Neural crest cell (in vitro differentiated cells): ENCODE measurements at places on chromosomes 11 and 22. TPM values are rescaled to one million over a fixed set of nuclear protein-coding genes. Genes with fewer than 3 reads are reported as not detected.

GRCh38 chr11:96260067-96260511 lies 82.9 kb downstream of the MAML2 start:
- peaks cover 3% of the 10 kb centered on the region for H3K36me3 ChIP-seq
- H3K27me3 ChIP-seq, result no peaks in the 10 kb centered on the region
- DNase-seq, result no peak
- H3K27ac ChIP-seq, result no peak overlapping the region

- DNase-seq, result no peak
- peaks cover 48% of the 10 kb centered on the region for H3K4me1 ChIP-seq
- peak overlapping the region; percentile 81 for H3K4me3 ChIP-seq
Measured at GRCh38 chr11:62604460-62605120, 2.9 kb upstream of the MTA2 start.

DNA sequence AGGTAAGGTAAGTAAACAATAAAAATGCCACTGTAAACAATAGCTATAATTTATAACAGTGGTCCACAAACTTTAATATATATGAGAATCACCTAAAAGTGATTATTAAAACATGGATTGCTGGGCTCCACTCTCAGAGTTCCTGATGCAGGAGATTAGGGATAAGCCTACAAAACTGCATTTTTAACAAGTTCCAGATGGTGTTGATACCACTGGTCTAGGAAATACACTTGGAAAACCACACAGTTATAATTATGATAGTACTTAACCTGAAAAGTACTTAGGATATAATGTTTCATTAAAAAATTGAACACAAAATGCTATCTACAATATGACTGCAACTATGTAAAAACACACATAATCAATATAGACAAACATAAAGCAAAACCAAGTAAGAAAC lies 20.4 kb downstream of the FCHSD2 start:
- no peak overlapping the region for H3K4me3 ChIP-seq
- peaks cover 11% of the 10 kb centered on the region for H3K36me3 ChIP-seq
- H3K4me1 ChIP-seq, result no peaks in the 10 kb centered on the region
- no peak overlapping the region for H3K27ac ChIP-seq
- no peak for DNase-seq

Gene DKK3
- 17.6 and 21.0 TPM in 2 replicates for total RNA-seq

- peaks cover 4% of the 10 kb centered on the region for H3K36me3 ChIP-seq
- no peaks in the 10 kb centered on the region for H3K27me3 ChIP-seq
- H3K4me1 ChIP-seq, result peaks cover 28% of the 10 kb centered on the region
- H3K27ac ChIP-seq, result no peak overlapping the region
- H3K4me3 ChIP-seq, result no peak overlapping the region
- DNase-seq, result peak; percentile 49
Measured at GRCh38 chr11:129117595-129118350, 74.4 kb downstream of the ARHGAP32 start.

Gene MRPL48
- total RNA-seq, result 51.4 and 53.5 TPM in 2 replicates

DNA sequence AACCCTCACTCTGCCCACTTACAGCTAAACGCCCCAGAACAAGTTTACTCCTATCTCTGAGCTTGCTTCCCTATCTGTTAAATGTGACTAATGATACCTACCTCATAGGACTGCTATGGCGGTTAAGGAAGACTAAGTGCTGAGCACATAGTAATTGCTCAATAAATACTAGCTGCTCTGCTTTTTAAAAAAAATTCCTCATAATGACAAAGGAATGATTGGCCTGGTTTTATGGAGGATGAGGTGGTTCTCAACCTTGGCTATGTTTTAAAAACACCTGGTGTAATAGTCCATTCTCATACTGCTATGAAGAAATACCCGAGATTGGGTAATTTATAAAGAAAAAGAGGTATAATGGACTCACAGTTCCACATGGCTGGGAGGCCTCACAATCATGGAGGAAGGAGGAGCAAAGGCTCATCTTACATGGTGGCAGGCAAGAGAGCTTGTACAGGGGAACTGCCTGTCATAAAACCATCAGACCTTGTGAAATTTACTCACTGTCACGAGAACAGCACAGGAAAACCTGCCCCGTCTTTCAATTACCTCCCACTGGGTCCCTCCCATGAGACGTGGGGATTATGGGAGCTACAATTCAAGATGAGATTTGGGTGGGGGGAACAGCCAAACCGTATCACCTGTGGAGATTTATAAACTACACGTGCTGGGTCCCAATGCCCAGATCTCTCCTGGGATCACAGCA lies 127.2 kb upstream of the SYT13 start:
- H3K27me3 ChIP-seq, result peaks cover 43% of the 10 kb centered on the region
- H3K36me3 ChIP-seq, result no peaks in the 10 kb centered on the region
- no peak overlapping the region for H3K27ac ChIP-seq

Gene ENTHD1
- not detected in 2 replicates for total RNA-seq

- no peaks in the 10 kb centered on the region for H3K36me3 ChIP-seq
- H3K27ac ChIP-seq, result peak overlapping the region; percentile 79
- DNase-seq, result no peak
- H3K4me1 ChIP-seq, result peaks cover 30% of the 10 kb centered on the region
Measured at GRCh38 chr11:14417617-14418374, 58.8 kb upstream of the RRAS2 start.

- H3K36me3 ChIP-seq, result no peaks in the 10 kb centered on the region
- H3K4me1 ChIP-seq, result peaks cover 11% of the 10 kb centered on the region
- no peak for DNase-seq
- H3K27me3 ChIP-seq, result no peaks in the 10 kb centered on the region
Measured at GRCh38 chr11:112589155-112589554, 328.5 kb upstream of the PLET1 start.

- no peak overlapping the region for H3K27ac ChIP-seq
- peaks cover 27% of the 10 kb centered on the region for H3K27me3 ChIP-seq
- H3K4me1 ChIP-seq, result no peaks in the 10 kb centered on the region
- H3K36me3 ChIP-seq, result peaks cover 3% of the 10 kb centered on the region
Measured at GRCh38 chr11:44016546-44017442, 31.0 kb upstream of the ACCSL start.

Gene OR4A5
- total RNA-seq, result not detected in 2 replicates

DNA sequence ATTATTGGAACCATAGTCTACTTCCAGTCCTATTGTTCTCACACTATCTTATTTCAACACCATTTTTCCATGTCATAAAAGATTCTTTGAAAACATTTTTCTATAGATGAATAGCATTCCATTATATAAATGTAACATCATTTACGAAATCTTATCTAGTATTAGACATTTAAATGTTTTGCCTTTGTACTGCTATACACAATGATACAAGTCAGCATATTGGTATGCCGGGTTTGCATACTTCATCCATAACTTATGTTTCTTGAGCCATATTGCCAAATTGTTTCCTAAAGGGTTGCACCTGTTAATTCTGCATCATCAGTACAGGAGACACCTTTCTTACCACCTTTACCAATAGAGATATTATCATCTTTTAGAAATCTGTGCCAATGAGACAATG lies 68.2 kb downstream of the SYT13 start:
- no peak overlapping the region for H3K4me3 ChIP-seq
- no peaks in the 10 kb centered on the region for H3K4me1 ChIP-seq
- H3K36me3 ChIP-seq, result peaks cover 7% of the 10 kb centered on the region
- DNase-seq, result no peak
- H3K27ac ChIP-seq, result no peak overlapping the region

GRCh38 chr11:94147433-94147845 lies 18.8 kb downstream of the PANX1 start:
- H3K27me3 ChIP-seq, result no peaks in the 10 kb centered on the region
- no peaks in the 10 kb centered on the region for H3K36me3 ChIP-seq
- DNase-seq, result no peak
- H3K4me3 ChIP-seq, result no peak overlapping the region
- no peak overlapping the region for H3K27ac ChIP-seq
- peaks cover 60% of the 10 kb centered on the region for H3K4me1 ChIP-seq

Gene TIMP3
- 20.7 and 21.6 TPM in 2 replicates for total RNA-seq

DNA sequence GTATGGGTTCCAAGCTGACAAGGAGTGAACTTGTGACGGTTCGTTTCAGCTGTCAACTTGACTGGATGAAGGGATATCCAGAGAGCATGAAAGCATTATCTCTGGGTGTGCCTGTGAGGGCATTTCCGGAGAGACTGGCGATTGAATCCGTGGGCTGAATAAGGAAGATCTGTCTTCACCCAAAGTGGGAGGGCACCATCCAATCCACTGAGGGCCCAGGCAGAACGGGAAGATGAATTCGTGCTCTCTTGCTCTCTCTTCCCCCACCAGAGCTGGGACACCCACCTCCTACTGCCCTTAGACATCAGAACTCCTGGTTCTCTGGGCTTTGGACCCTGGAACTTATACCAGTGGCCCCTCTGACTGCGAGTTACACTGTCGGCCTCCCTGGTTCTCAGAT lies 15.5 kb upstream of the CD81 start:
- H3K4me3 ChIP-seq, result no peak overlapping the region
- no peak overlapping the region for H3K27ac ChIP-seq
- no peaks in the 10 kb centered on the region for H3K4me1 ChIP-seq
- H3K36me3 ChIP-seq, result no peaks in the 10 kb centered on the region

- peak overlapping the region; percentile 90 for H3K27ac ChIP-seq
- no peaks in the 10 kb centered on the region for H3K27me3 ChIP-seq
- no peak overlapping the region for H3K4me3 ChIP-seq
- peaks cover 7% of the 10 kb centered on the region for H3K4me1 ChIP-seq
- no peak for DNase-seq
- no peaks in the 10 kb centered on the region for H3K36me3 ChIP-seq
Measured at GRCh38 chr22:23496445-23496833, 83.7 kb downstream of the IGLL1 start.

DNA sequence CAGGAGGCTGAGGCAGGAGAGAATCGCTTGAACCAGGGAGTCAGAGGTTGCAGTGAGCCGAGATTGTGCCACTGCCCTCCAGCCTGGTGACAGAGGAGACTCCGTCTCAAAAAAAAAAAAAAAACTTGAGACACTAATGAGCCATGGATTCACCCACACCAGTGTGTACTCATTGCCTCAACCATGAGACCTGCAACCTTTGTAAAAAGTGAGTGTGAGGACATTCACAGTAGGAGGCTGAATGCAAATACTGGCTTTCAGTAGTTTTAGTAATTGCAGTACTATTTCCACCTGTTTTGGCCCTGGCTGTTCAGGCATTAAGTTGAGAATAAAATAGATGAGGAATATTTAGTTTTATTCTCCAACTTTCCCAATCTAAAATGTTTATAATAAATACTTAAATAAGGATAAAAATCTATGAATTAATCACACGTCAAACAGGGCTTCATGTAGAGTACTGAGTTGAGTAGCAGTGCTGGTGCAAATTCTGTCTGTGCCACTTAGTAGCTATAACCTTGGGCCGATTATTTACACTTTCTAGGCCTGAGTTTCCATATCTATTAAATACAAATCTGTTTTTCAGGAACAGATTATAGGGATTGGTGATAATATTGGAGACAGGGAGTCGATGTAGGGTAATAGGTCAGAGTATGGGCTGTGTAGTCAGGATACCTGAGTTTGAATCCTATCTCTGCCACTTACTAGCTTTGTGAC lies 72.8 kb downstream of the PPP2R1B start:
- H3K4me1 ChIP-seq, result peaks cover 47% of the 10 kb centered on the region
- peaks cover 2% of the 10 kb centered on the region for H3K36me3 ChIP-seq
- H3K4me3 ChIP-seq, result no peak overlapping the region
- DNase-seq, result no peak

- DNase-seq, result no peak
- no peak overlapping the region for H3K4me3 ChIP-seq
- H3K4me1 ChIP-seq, result no peaks in the 10 kb centered on the region
- peaks cover 5% of the 10 kb centered on the region for H3K36me3 ChIP-seq
Measured at GRCh38 chr22:46362934-46363515, 27.5 kb downstream of the TRMU start.

DNA sequence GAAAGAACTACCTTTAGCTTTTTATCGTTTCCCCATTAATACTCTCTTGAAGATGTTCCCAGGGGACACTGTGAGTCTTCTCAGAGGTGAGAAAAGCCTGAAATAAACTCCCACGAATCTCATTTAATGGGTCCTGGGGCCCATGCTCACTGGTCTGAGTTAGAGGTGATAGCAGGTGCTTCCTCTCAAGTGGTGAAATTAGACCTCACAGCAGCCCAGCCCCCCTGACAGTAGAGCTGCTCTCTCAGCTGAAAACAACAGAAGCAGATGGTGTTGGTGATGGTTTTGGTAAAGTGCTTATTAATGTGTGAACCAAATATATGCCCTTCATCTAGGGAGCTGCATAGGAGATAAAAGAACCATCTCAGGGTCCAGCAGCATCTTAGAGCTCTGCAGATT lies 76.8 kb upstream of the VPREB1 start:
- DNase-seq, result no peak
- no peak overlapping the region for H3K27ac ChIP-seq
- H3K36me3 ChIP-seq, result no peaks in the 10 kb centered on the region
- no peaks in the 10 kb centered on the region for H3K4me1 ChIP-seq

DNA sequence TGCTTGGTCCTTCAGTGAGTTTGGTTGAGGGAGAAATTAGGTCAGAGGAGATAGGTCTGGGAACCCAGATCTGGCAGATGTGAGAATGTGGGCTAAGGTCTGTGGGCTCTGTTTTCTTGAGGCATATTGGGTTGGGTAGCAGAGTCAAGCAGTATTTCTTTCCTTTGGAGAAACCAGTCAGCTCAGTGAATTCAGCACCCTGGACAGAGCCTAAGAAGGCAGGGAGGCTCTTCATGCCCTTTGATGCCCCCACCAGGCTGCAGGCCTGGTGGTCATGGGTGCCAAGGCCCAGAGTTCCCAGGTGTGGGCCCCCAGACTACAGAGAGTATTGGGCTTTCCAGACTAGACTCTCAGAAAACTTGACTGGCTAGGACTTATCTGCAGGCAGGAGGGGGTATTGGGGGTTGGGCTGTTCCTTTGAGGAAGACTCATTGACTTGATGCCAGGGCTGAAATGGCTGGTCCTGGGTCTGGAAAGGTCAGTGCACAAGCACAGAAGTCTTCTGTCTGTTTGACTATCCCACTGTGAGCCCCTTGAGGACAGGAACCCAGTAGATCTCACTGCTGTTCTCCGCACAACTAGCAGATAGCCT lies 45.3 kb upstream of the NECTIN1 start:
- no peaks in the 10 kb centered on the region for H3K36me3 ChIP-seq
- no peak overlapping the region for H3K4me3 ChIP-seq
- peaks cover 37% of the 10 kb centered on the region for H3K27me3 ChIP-seq
- H3K4me1 ChIP-seq, result no peaks in the 10 kb centered on the region

GRCh38 chr11:59859673-59860072 lies 6.6 kb downstream of the TCN1 start:
- peaks cover 6% of the 10 kb centered on the region for H3K4me1 ChIP-seq
- H3K4me3 ChIP-seq, result no peak overlapping the region
- H3K27ac ChIP-seq, result no peak overlapping the region
- H3K36me3 ChIP-seq, result no peaks in the 10 kb centered on the region
- H3K27me3 ChIP-seq, result no peaks in the 10 kb centered on the region

- no peak overlapping the region for H3K27ac ChIP-seq
- H3K4me3 ChIP-seq, result no peak overlapping the region
- no peaks in the 10 kb centered on the region for H3K4me1 ChIP-seq
- H3K27me3 ChIP-seq, result peaks cover 6% of the 10 kb centered on the region
- H3K36me3 ChIP-seq, result no peaks in the 10 kb centered on the region
Measured at GRCh38 chr11:134637091-134638015, 225.3 kb upstream of the B3GAT1 start.

- H3K36me3 ChIP-seq, result no peaks in the 10 kb centered on the region
- DNase-seq, result no peak
- peaks cover 6% of the 10 kb centered on the region for H3K4me1 ChIP-seq
Measured at GRCh38 chr11:67558084-67558772, 25.4 kb upstream of the GSTP1 start.

GRCh38 chr11:17558025-17558780 lies 11.1 kb downstream of the OTOG start:
- H3K27me3 ChIP-seq, result peaks cover 8% of the 10 kb centered on the region
- no peak overlapping the region for H3K4me3 ChIP-seq
- no peaks in the 10 kb centered on the region for H3K4me1 ChIP-seq
- no peaks in the 10 kb centered on the region for H3K36me3 ChIP-seq
